ENCODE measurements at places on chromosomes 16 and 17.

- DNase-seq: no peak
Measured at GRCh38 chr16:11985250-11985649, 8.7 kb downstream of the SNX29 start.

DNA sequence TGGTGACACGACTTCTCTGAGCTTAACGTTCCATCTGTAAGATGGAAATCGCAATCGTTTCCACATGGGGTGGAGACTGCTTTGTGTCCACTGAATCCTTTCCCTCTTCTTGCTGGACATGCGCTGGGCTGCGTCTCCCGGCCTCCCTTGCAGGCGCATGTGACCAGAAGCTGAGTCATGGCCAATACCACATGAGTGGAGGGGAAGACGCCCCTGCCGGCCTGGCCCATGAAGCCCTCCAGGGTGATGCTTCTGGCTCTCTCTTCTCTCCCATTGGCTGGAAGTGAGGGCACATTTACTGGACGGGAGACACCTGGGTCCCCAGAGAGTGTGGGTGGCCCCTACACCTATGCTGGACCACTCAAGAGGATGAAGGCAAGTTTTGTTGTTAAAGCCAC is 71.1 kb downstream of the DYNLRB2 start:
- no peak for DNase-seq

- no peak for DNase-seq
Measured at GRCh38 chr16:28212532-28212873, 738 bp upstream of the XPO6 start.

DNA sequence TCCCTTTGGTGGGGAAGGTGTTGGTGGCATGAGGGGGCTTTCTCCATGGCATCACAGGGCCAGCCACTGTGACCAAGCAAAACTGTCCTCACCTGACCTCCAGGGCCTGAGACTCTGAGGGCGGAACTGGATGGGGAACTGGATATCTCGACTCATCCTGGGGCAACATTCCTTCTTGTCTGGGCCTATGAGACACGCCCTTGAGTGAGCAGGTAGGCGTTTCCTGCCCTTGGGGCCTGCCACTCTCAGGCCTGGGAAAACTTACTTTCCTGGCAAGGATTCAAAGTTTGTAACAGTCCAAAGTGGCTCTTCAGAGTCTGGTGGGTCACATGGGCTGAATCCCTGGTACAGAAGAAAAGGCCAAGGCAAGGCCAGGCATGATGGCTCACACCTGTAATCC is 9.6 kb downstream of the MT1X start:
- no peak for DNase-seq

DNA sequence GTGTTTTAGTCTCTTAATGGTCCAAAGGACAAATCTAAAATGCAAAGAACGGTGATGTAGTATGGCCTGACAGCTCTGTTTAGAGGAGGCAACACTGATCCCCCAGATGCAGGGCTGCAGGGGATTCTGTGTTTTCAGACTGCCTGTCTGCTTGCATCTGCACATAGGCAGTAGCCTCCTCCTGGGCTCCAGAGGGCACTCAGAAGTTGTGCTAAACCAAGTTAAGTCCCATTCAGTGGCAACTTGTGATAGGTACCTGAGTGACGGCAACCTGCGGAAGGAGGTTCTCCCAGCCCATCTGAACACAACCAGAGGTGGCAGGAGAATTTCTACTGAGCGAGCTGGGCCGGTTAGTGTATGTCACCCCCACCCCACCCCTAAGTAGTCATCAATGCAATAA is 9.9 kb downstream of the HAS3 start:
- no peak for DNase-seq

- DNase-seq: no peak
Measured at GRCh38 chr17:43445009-43445589, 38.7 kb upstream of the DHX8 start.

DNA sequence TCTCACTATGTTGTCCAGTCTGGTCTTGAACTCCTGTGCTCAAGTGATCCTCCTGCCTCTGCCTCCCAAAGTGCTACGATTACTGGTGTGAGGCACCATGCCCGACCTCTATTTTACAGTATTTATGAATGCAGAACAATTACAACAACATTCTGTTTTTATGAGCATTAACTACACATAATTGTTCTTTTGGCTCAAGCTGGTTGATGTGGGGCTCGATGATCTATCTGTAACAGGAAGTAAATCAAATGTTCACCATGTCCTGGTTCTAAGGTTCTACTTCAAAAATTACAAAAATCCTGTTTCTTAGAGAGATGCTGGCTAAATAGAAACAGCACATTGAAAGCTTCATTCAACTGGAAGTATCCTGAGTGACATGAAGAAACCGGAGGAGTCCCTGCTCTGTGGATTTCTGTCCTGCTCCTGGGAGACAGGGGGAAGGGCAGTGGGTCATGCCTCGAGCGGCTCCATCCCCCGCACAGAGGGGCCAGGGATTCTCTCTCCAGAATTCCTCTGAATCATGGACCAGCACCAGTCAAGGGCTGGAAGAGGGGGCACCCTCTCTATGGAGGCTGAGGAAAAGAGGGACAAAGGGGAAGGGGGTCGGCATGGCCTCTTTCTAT is 31.5 kb downstream of the FA2H start:
- no peak for DNase-seq

GRCh38 chr16:396605-397004 is 394 bp upstream of the NME4 start:
- no peak for DNase-seq

GRCh38 chr16:73019457-73020362 is 28.2 kb downstream of the ZFHX3 start:
- no peak for DNase-seq

DNA sequence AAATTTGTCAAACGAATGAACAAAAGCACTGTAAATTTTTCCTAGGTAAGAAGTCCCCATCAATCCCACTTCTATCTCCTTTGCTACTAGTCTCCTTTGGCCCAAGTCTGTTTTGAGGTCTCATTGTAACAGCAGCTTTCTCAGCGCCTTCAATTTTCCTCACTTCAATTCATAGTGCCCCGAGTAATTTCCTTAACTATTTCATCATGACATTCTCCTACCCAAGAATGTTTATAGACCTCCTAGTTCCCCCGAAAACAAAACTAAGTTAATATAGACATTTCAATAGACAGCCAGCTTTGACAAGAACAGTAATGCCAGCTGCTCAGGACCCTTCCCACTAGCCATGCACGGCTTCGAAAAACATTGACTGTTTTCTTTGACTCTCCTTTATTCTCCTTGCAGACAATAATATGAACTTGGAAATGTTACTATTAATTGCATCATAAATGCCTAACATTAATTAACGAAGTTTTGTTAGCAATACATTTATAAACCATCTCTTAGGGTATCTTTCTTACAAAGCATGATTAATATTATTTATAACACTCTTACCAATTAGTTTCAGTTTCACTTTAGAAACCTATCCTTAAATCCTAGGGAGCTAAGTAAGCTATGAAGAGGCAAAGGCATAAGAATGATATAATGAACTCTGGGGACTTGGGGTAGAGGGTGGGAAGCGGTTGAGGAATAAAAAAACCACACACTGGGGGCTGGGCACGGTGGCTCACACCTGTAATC is 22.8 kb downstream of the GLG1 start:
- DNase-seq: no peak

DNA sequence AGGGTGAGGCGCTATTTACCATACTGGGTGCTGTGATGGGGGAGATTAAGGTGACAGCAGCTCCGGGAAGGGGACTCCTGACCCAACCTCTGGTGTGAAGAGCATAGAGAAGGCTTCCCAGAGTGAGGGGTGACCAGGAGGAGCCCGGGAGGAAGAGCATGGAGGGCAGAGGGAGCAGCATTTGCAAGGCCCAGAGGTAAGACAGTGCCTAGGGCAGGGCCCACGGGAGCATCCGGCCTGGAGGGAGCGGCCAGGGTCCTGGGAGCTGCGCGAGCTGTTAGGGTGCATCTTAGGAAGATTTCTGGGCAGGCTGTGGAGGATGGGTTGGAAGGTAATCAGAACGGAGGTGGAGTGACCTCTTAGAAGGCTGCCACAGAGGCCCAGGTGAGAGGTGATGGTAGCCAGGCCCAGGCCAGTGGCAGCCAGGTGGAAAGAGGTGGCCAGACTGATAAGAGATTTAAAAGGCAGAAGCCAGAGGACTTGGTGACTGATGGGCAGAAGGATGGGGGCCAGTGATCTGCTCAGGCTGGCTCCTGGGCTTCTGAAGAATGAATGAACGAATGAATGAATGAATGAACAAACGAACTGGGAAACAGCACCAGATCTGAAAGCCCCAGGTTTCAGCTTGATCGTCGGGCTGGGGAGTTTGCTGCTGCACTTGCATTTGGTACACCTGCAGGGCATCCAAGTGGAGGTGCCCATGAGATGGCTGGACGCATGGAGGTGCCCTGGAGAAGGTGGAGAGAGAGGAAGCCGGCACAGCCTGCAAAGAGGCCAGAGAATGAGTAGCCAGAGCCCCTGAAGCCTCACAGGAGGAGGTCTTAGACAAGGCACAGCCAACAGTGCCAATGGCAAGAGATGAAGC is 13.0 kb upstream of the TMEM92 start:
- no peak for DNase-seq

GRCh38 chr16:79612207-79612606 is 11.7 kb upstream of the MAF start:
- DNase-seq: no peak

- no peak for DNase-seq
Measured at GRCh38 chr16:68814516-68814915, 28.8 kb upstream of the TANGO6 start.

All from left lobe of liver (tissue), 2 donors.